ENCODE measurements at places on chromosomes 5 and 9.
A peak's percentile ranks its signal among the peaks of the same experiment; 100 is the strongest.

GRCh38 chr5:83426855-83427254 is 44.7 kb upstream of the VCAN start:
- H3K4me3 ChIP-seq, result no peak overlapping the region
- H3K27me3 ChIP-seq, result no peaks in the 10 kb centered on the region

- H3K4me3 ChIP-seq, result no peak overlapping the region
- H3K27me3 ChIP-seq, result no peaks in the 10 kb centered on the region
- H3K36me3 ChIP-seq, result peaks cover 5% of the 10 kb centered on the region
- peaks cover 32% of the 10 kb centered on the region for H3K4me1 ChIP-seq
- H3K27ac ChIP-seq, result peak overlapping the region; percentile 59
Measured at GRCh38 chr5:14452685-14453454, 128.7 kb upstream of the OTULINL start.

- H3K4me3 ChIP-seq, result peak overlapping the region; percentile 2
- no peak for DNase-seq
- H3K27me3 ChIP-seq, result no peaks in the 10 kb centered on the region
- H3K27ac ChIP-seq, result peak overlapping the region; percentile 71
- peaks cover 54% of the 10 kb centered on the region for H3K4me1 ChIP-seq
Measured at GRCh38 chr9:38047301-38048251, 21.5 kb downstream of the SHB start.

DNA sequence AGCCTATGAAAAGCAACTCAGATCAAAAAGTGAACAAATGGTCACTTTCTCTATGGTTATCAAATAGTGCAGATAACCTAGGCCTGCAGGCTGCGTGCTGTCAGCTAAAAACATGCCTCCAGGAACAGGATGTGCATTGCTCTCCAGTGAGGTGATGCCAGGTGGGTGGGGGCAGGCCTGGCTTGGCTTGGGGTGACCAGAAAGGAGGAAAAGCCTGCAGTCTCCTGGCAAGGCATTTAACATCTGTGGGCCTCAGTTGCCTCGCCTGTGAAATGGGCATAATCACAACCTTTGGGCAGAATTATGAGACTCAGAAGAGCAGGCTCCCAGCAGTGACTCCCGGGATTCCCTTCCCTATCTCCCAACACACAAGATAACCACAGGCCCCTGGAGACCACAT is 135.9 kb downstream of the COL23A1 start:
- no peak overlapping the region for H3K4me3 ChIP-seq
- H3K4me1 ChIP-seq, result no peaks in the 10 kb centered on the region
- H3K27me3 ChIP-seq, result no peaks in the 10 kb centered on the region
- H3K36me3 ChIP-seq, result no peaks in the 10 kb centered on the region

DNA sequence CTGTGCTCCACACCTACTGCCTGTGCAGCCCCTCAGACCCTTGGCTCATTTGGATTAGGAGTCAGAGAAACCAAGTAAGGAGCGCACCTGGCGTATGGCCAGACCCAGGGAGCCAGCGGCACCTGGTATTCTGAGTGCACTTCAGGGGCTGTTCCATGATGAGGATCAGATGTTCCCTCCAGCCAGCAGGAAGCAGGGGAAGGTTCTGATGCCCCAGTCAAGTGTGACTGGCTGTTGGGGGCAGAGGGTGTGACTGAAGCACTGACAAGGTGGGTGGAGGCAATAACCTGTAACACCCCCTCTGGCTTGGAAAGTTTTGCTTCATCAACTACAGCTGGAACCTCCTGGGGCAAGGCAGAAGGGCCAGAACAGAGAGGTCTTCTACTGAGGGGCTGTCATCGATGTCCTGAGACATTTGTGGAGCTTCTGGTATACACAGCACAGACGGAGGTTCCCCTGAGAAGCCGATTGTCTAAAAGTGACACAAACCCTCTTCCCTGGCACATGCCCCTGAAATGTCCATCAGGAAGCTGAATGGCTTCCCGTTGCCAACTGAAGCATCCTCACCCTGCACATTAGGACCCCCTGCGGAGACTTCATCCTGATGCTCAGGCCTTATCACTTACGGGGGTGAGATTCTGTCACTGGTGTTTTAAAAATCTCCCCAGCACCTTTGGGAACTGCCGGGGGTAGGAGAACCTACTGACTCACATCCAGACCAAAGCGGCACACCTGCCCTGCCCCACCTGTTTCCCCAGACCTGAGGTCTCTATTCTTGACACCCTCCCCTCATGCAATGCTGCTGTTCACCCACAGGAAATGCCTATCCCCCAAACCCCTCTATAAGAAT is 21.1 kb downstream of the TRAF1 start:
- H3K27ac ChIP-seq, result no peak overlapping the region
- no peak for DNase-seq
- no peak overlapping the region for H3K4me3 ChIP-seq
- peaks cover 5% of the 10 kb centered on the region for H3K36me3 ChIP-seq

- H3K27ac ChIP-seq, result no peak overlapping the region
- H3K27me3 ChIP-seq, result no peaks in the 10 kb centered on the region
- H3K4me1 ChIP-seq, result no peaks in the 10 kb centered on the region
- DNase-seq, result no peak
Measured at GRCh38 chr5:125274211-125274610, 527.8 kb upstream of the ZNF608 start.
